ENCODE measurements at places on chromosomes 6 and 20. TPM values are rescaled to one million over a fixed set of nuclear protein-coding genes. Genes with fewer than 3 reads are reported as not detected.

The ENPP3 gene
- 1.9 TPM for total RNA-seq

The RBM24 gene
- 6.1 TPM for total RNA-seq

The AMD1 gene
- 112 TPM for total RNA-seq

The FAM162B gene
- 9.2 TPM for total RNA-seq

The MATN4 gene
- not detected for total RNA-seq

The IP6K3 gene
- total RNA-seq, result 14.3 TPM

The OXT gene
- total RNA-seq, result not detected

The VGLL2 gene
- not detected for total RNA-seq

The TREM2 gene
- 7.4 TPM for total RNA-seq

The SYCP2 gene
- 8.7 TPM for total RNA-seq

The WFDC10B gene
- not detected for total RNA-seq

The SLC17A1 gene
- not detected for total RNA-seq

The SRSF12 gene
- 6.4 TPM for total RNA-seq

The ZNF512B gene
- total RNA-seq, result 21.8 TPM

The SGK2 gene
- 28.8 TPM for total RNA-seq

The TEAD3 gene
- 3.8 TPM for total RNA-seq

The GRIK2 gene
- total RNA-seq, result 112 TPM

The CCDC170 gene
- 1.4 TPM for total RNA-seq

The CST7 gene
- not detected for total RNA-seq

All from dorsolateral prefrontal cortex (tissue), 122 donors.